Adrenal gland (tissue), 19 donors: ENCODE measurements at places on chromosomes 1 and 21. TPM values are rescaled to one million over a fixed set of nuclear protein-coding genes. Genes with fewer than 3 reads are reported as not detected.

- no peaks in the 10 kb centered on the region for H3K27me3 ChIP-seq
- no peak overlapping the region for H3K27ac ChIP-seq
- no peak overlapping the region for H3K4me3 ChIP-seq
- H3K36me3 ChIP-seq = no peaks in the 10 kb centered on the region
- no peak for DNase-seq
- peaks cover 9% of the 10 kb centered on the region for H3K4me1 ChIP-seq
These were observed 52.4 kb downstream of the TMEM53 start for GRCh38 chr1:44621841-44622286.

DNA sequence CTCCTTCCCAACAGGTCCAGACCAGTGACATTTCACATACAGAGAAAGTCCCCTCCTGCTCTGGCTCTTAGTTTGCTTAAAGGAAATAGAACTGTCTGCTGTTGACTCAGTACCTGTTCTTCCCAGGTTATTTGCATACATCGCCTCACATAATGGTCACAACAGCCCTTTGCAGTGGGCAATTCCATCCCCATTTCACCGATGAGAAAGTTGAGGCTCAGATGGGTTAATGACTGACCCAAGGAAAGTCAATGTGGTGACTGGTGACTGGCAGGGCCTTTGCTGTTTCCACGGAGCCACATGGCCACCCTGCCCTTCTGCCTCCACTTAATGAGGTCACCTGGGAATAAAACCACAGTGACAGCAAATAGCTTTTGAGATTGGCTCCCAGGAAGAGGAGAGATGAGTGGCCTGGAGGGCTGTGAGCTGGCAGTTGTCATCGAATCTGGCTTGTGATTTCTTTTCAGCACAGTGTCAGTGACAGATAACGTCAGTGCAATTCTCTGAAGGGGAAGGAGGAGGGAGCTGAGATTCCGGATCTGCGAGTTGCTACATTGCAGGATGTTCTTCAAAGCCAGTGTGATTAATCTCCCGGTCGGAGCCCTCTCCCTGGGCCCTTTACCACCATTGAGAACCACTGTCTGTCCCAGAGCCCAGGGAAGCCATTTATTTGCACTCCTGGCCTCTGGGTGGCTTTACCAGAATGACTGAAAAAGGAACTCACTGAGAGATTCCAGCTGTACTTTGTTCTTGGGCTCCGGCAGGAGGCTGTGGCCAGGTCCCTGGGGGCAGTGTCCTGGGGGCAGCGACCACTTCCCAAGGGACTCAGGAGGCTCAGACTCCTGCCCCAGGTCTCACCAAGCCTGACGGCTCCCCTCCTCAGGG is 117.2 kb downstream of the CNIH3 start:
- peak; percentile 23 for DNase-seq
- no peaks in the 10 kb centered on the region for H3K36me3 ChIP-seq
- H3K27ac ChIP-seq = no peak overlapping the region
- peaks cover 6% of the 10 kb centered on the region for H3K4me1 ChIP-seq

OLIG2 gene
- not detected for total RNA-seq

DNA sequence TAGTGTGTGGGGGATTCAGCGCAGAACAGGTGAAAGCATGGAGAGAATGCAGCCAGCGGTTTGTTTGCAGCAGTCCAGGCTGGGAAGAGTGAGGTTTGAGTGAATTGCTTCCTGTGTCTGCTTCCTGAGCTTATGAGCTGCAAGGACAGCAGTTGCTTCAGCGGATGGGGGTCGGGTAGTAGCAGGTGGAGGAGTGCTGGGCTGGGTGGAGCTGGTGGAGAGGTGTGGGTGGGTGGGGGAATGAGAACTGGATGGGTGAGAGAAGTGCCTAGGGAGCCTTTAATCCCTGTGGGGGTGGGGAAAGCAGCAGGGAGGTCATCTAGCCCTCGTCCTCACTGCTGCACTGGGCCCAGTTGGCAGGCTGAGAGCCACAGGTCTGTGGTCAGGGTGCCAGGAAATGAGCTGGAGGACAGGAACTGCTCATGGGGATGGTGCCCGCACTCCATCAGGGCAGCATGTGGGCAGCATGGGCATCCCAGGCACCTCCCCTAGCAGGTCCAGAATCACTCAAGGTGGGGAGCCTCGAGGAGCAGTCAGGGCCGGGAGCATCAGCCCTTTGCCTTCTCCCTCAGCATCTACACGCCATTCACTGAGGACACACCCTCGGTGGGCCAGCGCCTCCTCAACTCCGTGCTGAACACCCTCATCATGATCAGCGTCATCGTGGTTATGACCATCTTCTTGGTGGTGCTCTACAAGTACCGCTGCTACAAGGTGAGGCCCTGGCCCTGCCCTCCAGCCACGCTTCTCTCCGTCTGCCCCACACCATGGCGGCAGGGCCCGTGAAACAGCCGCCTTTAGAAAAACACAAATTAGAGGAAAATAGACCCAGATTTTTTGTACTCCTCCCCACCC is 14.8 kb downstream of the PSEN2 start:
- peaks cover 27% of the 10 kb centered on the region for H3K36me3 ChIP-seq
- peak; percentile 47 for DNase-seq
- H3K4me1 ChIP-seq = peaks cover 31% of the 10 kb centered on the region
- H3K27me3 ChIP-seq = no peaks in the 10 kb centered on the region
- no peak overlapping the region for H3K4me3 ChIP-seq
- no peak overlapping the region for H3K27ac ChIP-seq

- no peaks in the 10 kb centered on the region for H3K27me3 ChIP-seq
- no peak for DNase-seq
- no peak overlapping the region for H3K4me3 ChIP-seq
- no peaks in the 10 kb centered on the region for H3K36me3 ChIP-seq
- H3K27ac ChIP-seq = no peak overlapping the region
- peaks cover 6% of the 10 kb centered on the region for H3K4me1 ChIP-seq
These were observed 21.0 kb downstream of the PCSK9 start for GRCh38 chr1:55060133-55060999.

RSBN1 gene
- 15.1 TPM for total RNA-seq

- H3K27ac ChIP-seq = no peak overlapping the region
- DNase-seq = no peak
- no peak overlapping the region for H3K4me3 ChIP-seq
These were observed 1.5 kb downstream of the CEPT1 start for GRCh38 chr1:111141245-111142220.

GRCh38 chr1:107247679-107248078 is 106.8 kb downstream of the NTNG1 start:
- no peak for DNase-seq
- H3K4me3 ChIP-seq = no peak overlapping the region
- H3K4me1 ChIP-seq = no peaks in the 10 kb centered on the region
- H3K27ac ChIP-seq = no peak overlapping the region
- no peaks in the 10 kb centered on the region for H3K36me3 ChIP-seq

- no peaks in the 10 kb centered on the region for H3K27me3 ChIP-seq
- peak overlapping the region; percentile 51 for H3K27ac ChIP-seq
- DNase-seq = peak; percentile 59
- H3K4me1 ChIP-seq = peaks cover 25% of the 10 kb centered on the region
- H3K4me3 ChIP-seq = no peak overlapping the region
These were observed 171.8 kb upstream of the IVNS1ABP start for GRCh38 chr1:185488808-185489207.

DNA sequence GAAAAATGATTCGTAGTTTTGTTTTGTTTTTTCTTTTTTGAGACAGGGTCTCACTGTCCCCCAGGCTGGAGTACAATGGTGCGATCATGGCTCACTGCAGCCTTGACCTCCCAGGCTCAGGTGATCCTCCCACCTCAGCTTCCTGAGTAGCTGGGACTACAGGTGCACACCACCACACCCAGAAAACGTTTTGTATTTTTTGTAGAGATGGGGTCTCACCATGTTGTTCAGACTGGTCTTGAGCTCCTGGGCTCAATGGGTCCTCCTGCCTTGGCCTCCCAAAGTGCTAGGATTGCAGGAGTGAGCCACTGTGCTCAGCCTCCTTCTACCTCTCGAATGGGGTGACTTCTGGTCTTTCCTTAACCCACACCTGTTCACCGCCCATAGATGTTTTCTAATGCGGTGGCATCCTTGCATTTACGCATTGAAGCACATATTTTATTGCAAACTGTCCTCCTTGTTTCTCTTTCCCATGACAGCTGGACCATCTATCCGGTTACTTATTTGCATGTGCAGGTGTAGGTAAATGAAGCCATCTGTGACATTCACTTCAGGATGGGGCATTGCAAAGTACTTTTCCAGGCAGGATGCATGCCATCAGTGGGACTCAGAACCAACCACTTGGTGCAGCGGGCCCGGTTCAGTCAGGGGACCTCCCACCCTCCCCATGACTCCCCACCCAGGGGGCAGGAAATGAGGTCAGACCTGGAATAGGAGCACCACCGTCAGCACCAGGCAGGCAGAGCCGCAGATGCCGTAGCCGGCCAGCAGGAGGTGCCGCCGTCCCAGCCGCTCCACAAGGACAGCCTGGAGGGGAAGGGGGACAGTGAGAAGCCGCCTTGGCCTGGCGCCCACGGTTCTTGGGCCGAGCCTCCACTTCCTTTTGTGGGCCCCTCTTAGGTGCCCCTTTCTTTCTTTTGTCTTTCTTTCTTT is 16.5 kb downstream of the SLC2A7 start:
- no peaks in the 10 kb centered on the region for H3K36me3 ChIP-seq
- no peaks in the 10 kb centered on the region for H3K27me3 ChIP-seq
- H3K4me1 ChIP-seq = no peaks in the 10 kb centered on the region
- no peak overlapping the region for H3K4me3 ChIP-seq
- DNase-seq = no peak
- no peak overlapping the region for H3K27ac ChIP-seq

GRCh38 chr1:225460737-225461532 is 33.1 kb upstream of the LBR start:
- no peaks in the 10 kb centered on the region for H3K36me3 ChIP-seq
- DNase-seq = peak; percentile 7
- H3K4me3 ChIP-seq = no peak overlapping the region
- peaks cover 17% of the 10 kb centered on the region for H3K4me1 ChIP-seq
- H3K27me3 ChIP-seq = no peaks in the 10 kb centered on the region

AGMAT gene
- total RNA-seq = 1.4 TPM

ADARB1 gene
- 18.8 TPM for total RNA-seq
